ENCODE measurements at places on chromosomes 4 and X.

DNA sequence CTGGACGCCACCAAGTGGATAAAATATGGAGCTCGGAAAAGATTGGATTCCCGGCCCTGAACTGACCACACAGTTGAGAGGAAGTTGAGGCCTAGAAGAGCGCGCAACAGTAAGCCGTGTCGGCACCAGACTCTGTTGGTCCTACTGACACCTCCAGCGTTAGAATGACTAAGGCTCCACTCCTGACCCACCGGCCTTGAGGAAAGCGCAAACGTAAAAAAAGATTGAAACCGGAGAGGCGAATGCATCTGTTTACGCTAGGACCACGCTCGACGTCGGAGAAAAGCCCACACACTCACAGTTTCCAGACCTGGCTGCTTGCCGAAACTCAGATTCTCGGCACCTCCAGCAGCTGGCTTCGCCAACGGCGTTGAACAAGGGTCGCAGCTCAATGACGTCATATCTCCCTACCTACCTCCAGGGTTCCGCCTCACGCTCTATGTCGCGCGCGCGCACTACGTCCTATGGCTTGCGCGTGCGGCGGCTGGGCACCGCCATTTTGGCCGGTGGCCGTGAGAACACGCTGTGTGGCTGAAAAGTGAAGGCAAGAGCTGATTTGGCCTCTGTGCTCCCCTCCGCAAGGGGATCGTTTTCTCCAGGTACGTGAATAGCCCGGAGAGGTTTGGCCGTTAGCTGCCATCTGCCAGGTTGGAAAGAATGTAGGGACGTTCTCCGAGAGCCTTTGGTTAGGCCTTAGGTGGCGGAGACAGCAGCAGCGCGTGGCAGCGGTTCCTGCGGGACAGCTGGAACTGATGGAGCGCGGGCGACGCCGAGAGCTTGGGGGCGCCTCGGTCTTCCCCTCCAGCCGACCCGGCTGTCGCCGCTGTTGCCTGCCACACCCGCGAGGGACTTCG lies at the start of the genes ABCE1 and ANAPC10:
ABCE1 (plus strand) TSS at position 491 of the 854 bp plus-strand sequence. CDS start 6,102 bp downstream, outside the sequence.
ANAPC10 (minus strand) TSS at position 376 of the 854 bp plus-strand sequence. CDS start 2,097 bp downstream, outside the sequence.
- DNase-seq = peak; percentile 96

GRCh38 chr4:11286533-11286932 lies 142.2 kb downstream of the HS3ST1 start:
- no peak for DNase-seq

DNA sequence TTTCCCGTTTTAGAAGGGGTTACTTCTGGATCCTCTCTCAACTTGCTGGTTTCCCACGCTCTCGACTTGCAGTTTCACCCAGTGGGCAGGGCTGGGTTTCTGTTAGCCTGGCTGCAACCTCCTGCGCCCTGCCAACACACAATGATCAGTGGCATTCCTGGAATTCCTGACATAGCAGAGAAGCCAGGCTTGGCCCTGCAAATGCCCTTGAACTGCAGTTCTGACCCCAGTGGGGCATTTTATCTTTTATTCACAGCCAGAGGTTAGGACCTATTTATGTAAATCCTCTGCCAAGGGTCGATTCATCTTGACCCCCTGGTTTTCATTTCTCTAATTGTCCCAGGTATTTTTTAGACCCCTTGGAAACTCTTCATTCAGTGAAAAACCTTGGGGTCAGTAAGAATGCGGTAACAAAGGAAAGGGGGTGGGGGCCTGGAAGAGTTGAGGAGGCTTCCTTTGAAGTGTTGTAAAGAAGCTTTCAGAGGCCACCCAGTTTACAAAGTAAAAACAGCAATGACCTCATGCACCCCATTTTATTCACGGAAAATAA lies 217.6 kb downstream of the ZNF674 start:
- no peak for DNase-seq

DNA sequence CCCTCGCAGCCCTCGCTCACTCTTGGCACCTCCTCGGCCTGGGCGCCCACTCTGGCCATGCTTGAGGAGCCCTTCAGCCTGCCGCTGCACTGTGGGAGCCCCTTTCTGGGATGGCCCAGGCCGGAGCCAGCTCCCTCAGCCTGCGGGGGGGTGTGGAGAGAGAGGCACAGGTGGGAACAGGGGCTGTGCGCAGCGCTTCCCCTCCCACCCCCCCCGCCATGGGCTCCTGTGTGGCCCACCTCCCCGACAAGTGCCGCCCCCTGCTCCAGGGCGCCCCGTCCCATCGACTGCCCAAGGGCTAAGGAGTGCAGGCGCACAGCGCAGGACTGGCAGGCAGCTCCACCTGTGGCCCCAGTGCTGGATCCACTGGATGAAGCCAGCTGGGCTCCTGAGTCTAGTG lies 220.2 kb downstream of the STPG2 start:
- DNase-seq = peak; percentile 1

- DNase-seq = no peak
Observed at GRCh38 chr4:158823461-158823873, 54.6 kb downstream of the FNIP2 start.

DNA sequence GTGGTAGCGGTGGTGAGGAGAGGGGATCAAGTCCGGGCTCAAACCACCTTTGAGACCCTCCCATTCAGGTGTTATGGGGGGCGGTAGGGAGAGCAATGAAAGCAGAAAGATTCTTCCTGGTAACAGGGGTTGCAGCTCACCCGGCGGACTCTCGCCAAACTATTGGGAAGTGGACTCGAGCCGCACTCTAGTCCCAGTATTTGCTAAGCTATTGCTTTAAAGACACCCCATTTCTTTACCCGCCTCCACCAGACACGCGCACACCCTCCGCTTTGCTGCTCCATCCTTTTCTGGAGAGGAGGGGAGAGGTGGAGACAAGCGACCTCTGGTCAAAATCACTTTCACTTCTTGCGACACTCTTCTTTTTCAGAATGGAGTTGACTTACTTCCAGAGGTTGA lies 625 bp upstream of the GABRA4 start:
- DNase-seq = no peak

GRCh38 chrX:38859602-38860001 lies 58.3 kb downstream of the MID1IP1 start:
- no peak for DNase-seq

DNA sequence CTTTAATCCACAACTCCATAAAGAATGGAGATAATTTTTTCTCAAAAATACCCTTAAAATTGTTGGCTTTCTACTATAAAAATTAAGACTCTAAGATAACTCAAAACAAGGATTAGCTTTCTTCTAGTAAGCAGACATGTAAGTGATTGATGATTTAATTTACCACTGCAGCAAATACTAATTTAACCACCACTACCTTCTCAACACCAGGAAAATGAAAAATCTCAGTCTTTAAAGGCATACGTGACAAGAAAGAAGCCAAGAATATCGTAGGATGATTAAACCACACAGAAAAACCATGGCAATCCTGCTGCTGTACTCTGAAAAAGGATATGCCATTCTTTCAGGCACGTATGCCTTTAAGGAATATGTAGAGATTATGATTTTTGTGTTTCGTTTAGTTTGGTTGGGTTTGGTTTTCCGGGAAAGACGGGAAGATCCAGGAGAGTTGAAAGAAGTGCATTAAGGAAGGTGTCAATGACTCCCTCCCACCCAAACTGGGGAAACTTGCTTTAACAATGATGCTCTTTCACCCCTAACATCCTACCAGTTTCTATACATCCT lies 881 bp downstream of the LRCH2 start:
- no peak for DNase-seq

DNA sequence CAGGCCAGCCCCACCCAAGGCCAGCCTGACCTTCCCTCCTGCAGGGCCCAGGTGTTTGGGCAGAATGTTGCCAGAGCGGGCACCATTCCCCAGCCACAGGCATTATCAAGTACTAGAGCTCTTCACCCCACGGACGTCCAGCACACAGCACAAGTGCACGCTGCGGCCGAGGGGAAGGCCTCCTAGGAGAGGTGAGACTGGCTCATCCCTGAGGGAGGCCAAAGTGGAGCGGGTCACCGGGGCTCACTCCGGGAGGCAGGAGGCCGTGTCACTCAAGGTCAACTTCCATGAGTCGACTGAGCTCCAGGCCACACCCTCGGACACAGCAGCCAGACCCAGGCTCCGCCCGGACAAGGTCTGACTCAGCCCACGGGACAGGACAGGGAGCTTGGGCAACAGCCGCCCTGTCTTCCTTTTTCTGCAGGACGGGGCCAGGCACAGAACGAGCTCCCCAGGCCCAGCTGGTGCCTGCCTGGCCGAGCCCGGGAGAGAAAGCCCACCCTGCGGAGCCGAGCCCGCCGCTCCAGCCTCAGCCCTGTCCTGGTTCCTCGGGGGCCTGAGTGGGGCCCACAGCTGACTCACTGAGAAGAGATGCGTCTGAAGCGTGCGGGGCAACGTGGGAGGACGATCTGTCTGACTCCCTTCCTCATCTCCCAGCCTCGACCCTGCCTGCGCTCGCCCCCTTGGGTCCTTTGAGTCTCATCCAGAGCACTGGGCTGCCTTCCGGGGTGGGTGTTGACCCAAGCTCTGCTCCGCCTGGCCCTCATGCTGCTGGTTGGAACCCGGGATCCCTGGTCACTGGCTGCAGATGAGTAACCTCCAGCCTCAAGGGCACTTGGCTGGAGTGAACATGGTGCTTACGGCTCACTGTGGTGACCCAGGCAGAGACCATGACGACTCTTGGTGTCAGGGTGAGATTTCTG lies 1.6 kb downstream of the SLC49A3 start:
- DNase-seq = no peak

GRCh38 chr4:14867847-14868246 lies 134.4 kb upstream of the CPEB2 start:
- no peak for DNase-seq

DNA sequence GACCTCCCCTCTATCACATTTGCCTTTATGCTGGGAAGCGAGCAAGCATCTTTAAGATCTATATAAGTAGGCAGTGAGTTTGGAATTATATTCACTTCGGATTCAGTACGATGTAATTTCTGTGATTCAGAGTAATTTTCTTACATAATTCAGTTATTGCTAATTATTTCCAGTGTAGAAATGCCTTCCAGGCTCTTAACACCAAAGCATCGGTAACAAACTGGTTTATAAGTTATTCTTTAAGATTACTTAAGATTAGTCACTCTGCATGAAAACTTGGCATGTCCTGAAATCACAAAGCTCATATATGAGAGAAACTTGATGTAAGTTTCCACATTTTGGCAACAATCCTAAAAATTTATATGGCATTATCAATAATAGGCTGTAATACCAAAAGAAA lies 120.8 kb downstream of the ADAMTS3 start:
- no peak for DNase-seq

- no peak for DNase-seq
Observed at GRCh38 chrX:120517936-120518335, 42.8 kb downstream of the CUL4B start.

DNA sequence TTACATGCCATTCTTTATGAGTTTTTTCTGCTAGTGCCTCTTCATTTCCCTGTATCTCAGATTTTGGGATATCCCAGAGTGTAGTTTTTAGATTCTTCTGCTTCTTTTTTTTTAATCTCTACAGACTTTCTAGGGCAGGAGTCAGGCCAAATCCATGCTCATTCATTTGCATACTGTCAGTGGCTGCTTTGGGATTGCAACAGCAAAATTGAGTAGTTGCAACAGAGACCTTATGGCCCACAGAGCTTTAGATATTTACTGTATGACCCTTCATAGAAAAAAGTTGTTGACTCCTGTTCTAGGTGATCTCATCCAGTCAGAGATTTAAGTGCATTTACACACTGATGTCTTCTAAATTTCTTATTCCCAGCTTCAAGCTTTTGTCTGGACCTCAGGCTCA lies 35.3 kb downstream of the ARFIP1 start:
- DNase-seq = no peak

- DNase-seq = no peak
Observed at GRCh38 chrX:21799767-21800166, 39.6 kb upstream of the MBTPS2 start.

- DNase-seq = no peak
Observed at GRCh38 chrX:109925656-109926055, 77.3 kb upstream of the TMEM164 start.

GRCh38 chrX:104098151-104098808 lies 14.0 kb upstream of the ZCCHC18 start:
- peak; percentile 77 for DNase-seq

DNA sequence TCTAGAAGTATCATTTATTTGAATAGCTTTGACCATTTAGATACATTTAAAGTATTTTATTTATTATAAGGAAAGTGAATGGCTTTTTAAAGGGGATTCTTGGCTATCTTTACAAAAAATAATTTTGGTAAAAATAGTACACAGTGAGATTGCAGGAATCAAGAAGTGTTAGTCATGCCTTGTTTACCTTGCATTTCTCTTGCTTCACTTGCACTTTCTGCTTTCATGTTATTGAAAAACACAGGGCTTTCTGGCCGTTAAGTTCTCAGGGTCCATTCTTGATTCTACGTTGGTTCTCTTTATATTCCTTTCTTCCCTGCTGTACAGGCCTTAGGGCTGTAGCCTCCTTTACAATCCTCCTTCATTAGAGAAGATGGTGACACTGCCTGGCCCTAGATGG lies 21.8 kb upstream of the SEC24D start:
- DNase-seq = no peak

DNA sequence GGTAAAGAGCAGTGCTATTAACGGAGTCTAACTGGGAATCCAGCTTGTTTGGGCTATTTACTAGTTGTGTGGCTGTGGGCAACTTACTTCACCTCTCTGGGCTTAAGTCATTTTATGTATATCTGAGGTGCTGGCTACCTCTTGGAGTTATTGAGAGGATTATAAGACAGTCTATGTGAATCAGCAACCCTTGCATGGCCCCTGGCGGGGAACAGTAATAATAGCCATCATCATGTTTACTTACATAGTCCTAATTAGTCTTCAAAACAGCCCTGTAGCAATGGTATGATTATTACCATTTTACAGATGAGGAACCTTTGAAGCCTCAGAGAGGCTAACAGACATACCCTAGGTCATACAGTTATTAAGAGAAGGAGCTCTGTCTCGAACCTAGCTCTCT lies 1.5 kb downstream of the HPRT1 start:
- DNase-seq = no peak

DNA sequence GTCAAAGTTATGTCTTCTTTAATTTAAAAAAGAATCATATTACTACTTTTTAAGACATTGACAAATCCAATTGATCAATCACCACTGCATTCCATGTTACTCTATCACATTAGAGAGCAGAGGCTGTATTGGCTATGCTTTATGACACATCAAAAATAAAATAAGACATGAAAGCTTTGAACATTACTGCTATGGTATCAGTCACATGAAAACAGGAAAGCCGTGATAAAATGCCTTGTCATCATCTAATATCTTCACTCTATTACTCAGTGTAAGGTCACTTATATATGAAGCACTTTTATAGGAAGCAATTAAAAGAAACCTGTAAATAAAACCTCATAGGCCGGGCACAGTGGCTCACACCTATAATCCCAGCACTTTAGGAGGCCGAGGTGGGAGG lies 27.7 kb upstream of the CEP135 start:
- DNase-seq = no peak

- no peak for DNase-seq
Observed at GRCh38 chr4:127985989-127986388, 20.8 kb downstream of the ABHD18 start.

Data from CD4-positive, alpha-beta T cell treated with Interleukin-6 for 4 hours (primary cell).